ENCODE measurements at places on chromosomes 16 and 17. TPM values are rescaled to one million over a fixed set of nuclear protein-coding genes. Genes with fewer than 3 reads are reported as not detected.
A peak's percentile ranks its signal among the peaks of the same experiment; 100 is the strongest.

DNA sequence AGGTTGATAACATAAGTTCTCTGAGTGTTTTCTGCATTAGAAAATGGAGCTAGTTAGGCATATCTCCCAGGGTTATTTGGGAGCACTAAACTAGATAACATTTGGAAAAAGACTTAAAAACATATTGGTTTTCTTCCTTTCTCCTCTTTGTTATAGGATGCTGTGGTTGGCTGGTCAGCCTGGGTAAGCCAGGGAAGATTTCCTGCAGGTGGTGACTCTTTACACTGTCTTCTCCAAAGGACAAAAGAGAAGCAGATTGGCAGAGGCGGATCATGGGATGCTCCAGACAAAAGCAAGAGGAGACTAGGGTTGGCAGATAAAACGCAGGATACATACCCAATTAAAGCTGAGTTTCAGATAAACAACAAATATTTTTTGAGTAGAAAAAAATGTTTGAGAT lies 6.2 kb upstream of the CRYBA1 start:
- no peak for DNase-seq

DNA sequence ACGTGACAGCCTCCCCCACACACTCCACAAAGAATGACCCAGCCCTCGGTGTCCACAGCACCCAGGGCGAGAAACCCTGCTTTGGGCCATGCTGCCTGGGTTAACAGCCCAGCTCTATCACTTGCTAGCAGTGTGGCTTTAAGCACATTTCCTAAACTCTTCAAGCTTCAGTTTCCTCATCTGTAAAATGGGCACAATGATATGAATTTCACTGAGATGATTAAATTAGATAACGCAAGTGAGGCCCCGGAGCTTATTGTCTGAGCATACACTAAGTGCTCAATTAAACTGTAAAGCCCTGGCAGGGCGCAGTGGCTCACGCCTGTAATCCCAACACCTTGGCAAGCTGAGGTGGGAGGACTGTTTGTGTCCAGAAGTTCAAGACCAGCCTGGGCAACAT lies 79.4 kb downstream of the LITAF start:
- no peak for DNase-seq

GRCh38 chr17:82910041-82910481 lies 70.2 kb upstream of the ZNF750 start:
- DNase-seq = no peak

- no peak for DNase-seq
Observed at GRCh38 chr16:30723725-30724355, 24.4 kb upstream of the PHKG2 start.

DNA sequence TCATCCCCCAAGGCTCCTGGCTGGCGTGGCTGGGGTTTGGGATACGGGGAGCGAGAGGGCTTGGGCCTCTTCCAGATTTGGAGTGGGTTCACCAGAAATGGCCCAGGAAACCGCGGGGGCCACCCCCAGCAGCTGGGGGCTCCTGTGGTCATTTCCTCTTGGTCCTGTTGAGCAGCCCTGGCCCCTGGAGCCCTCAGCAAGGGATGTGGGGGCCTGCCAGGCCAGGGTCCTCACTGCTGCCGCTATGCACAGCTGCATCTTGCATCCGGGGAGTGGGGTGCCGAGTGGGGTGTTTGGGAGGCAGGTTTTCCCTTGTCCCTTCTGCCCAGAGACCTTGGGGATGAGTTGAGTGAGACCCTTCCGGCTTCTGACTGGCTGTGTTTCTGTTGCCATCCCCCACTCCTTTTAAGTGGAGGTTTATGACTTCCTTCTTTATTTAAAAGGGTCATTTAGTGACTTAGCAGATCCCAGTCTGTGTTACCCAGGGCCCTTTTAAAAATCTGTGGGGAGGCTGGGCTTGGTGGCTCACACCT lies 319.8 kb downstream of the SEC14L1 start:
- no peak for DNase-seq

GRCh38 chr16:53545433-53545832 lies 42.4 kb upstream of the AKTIP start:
- no peak for DNase-seq

- no peak for DNase-seq
Observed at GRCh38 chr16:85708338-85708737, 19.6 kb upstream of the GINS2 start.

NUDT21 gene
- 79.3 TPM for total RNA-seq

IST1 gene
- 202 TPM for total RNA-seq

DNA sequence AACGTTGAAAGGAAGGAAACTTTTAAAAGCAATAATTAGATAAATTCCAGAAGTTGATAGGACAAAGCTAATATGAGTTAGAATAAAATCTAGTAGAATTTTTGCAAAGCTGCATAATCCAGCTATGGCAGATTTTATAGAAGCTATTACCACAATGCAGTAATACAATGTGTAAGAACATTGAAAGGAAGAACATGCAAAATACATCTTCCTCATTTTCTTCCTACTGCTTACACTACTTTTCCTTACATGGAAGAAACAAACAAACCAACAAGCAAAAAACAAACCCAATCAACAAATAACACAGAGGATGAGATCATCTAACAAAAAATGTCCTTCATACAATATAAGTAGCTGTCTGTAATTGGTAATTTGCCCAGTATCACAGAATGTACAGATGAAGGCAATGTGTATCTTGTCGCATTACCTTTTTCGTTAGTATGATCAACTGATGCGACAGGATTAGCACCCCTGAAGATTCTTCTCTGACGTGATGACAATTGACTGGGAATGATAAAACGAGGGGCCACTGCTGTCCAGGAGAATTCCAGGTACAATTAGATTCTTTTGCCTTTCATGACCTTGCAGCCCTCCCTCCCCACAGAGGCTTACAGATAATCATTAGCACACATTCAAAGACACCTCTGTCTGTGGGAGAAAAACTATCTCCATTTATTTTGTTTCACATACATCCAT lies 21.2 kb upstream of the LRRC37A start:
- no peak for DNase-seq

STH gene
- not detected for total RNA-seq

GRCh38 chr17:79361873-79362771 lies 248.7 kb downstream of the RBFOX3 start:
- no peak for DNase-seq

GRCh38 chr17:12605222-12605621 lies 60.5 kb upstream of the MYOCD start:
- no peak for DNase-seq

SMYD4 gene
- 15.0 TPM for total RNA-seq

- DNase-seq = peak; percentile 63
Observed at GRCh38 chr17:43020030-43020621, 2.1 kb downstream of the VAT1 start.

GRCh38 chr17:29643817-29644160 lies 21.1 kb upstream of the CORO6 start:
- DNase-seq = no peak

KREMEN2 gene
- total RNA-seq = not detected

GRCh38 chr16:79651363-79651762 lies 50.8 kb upstream of the MAF start:
- peak; percentile 82 for DNase-seq

DNA sequence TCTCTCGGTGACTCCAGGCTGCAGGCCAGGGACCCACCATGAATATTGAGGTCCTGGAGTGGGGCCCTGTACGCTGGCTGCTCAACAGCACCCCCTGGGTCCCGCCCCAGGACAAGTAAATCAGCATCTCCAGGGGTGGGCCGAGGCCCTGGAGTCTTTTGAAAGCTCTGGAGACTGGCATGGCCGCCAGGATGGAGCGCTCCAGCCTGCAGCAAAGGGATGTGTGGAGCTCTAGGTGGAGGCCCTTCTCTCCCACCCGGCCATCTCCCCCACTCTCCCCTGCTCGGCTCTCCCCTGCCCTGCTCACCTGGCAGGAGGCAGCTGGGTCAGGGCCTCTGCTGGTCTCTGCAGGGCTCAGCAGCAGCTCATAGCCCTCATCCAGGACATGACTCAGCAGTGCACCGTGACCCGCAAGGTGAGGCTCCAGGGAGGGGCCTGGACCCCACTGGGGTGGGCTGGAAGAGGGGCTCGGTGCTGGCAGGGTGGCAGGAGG lies 16.6 kb downstream of the SGSH start:
- DNase-seq = no peak

PAFAH1B1 gene
- 176 TPM for total RNA-seq

RAB11FIP4 gene
- total RNA-seq = 0.94 TPM

GRCh38 chr17:5033352-5034015 lies 1.7 kb downstream of the SLC52A1 start:
- no peak for DNase-seq

GRCh38 chr17:7707446-7707845 lies 2.4 kb downstream of the EFNB3 start:
- peak; percentile 47 for DNase-seq

GRCh38 chr17:41535764-41536481 lies 7.8 kb upstream of the KRT19 start:
- peak; percentile 64 for DNase-seq

- DNase-seq = no peak
Observed at GRCh38 chr16:49277766-49278566, 3.7 kb downstream of the CBLN1 start.

ACSM2A gene
- total RNA-seq = not detected

LHX1 gene
- not detected for total RNA-seq

DNA sequence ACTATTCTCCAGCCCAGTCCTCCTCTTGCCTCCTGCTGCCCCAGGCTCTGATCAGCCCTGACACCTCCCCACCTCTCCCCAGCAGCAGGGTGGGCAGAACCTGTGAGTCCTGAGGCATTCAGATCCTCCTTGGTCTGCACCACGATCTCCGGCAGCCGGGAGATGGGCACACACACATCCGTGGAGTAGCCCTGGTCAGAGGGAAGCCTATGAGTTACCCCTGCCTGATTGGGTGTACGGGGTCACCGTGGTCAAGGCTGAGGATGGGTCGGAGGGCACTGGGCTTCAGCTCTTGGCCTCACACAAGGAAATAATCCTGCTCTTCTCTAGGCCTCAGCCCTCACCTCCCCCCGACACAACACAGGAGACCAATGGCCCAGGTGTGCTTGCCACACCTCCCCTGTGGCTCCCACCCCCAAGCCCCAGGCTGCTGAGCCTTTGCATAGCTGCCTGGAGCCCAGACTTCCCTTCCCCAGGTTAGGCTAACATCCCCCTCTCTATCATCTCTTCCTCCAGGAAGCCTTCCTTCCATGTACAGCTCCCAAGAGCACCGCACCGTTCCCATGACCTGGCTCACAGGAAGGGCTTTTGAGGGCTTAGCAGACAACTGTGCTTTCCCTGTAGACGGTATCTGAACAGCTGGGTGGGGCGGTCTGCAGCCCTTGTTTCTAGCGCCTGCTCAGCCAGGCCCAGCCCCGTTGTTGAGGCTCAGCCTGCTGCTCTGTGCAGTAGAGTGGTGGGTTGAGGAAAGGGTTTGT lies 3.7 kb downstream of the LDHD start:
- no peak for DNase-seq

DNA sequence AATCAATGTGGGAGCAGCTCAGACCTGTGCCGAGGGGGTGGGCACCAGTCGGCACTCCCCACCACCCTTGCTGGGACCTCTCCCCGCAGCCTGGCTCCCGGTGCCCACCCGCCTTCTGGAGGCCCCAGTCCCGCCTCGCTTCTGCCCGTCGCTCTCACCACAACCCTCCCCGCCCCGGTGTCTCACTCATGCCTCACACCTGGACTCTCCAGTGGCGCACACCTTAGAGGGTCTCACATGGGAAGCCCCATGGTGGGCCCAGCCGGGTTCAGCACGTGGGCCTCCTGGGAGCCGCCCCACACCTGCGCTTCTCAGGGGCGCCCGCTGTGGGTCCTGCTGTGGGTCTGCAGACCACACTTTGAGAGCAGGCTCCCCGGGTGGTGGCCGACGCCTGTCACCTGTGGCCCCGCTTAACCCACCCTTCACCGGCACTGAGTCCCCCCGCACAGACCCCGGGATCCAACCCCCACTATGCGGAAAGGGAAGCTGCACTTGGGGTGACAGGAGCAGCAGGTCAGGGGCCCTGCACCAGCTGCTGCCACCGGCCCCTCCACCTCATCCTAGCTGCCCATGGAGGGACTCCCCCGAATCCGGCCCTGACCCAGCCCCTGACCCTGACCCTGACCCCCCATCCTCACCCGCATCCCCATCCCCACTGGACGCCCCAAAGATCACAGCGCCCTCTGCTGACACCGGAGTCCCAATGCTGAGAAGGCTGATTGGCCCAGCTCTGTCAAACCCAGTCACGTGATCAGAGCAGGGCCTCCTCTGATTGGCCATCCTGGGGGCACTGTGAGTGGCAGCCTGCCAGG lies 27.4 kb upstream of the SLC38A10 start:
- no peak for DNase-seq

DNA sequence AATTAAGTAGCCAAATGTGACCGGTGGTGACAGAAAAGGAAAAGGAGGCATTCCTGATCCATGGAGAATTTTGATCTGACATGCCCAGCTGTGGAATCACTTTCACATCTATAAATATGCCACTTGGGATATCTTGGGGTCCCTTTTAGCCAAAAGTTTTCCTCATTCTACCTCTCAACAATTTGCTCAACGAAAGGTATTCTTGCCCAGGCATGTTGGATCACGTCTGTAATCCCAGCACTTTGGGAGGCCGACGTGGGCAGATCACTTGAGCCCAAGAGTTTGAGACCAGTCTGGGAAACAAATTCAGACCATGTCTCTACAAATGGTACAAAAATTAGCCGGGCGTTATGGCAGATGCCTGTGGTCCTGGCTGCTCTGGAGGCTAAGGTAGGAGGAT lies 24.3 kb downstream of the LITAF start:
- DNase-seq = peak; percentile 19

- no peak for DNase-seq
Observed at GRCh38 chr17:49063652-49064051, 66.5 kb downstream of the IGF2BP1 start.

CX3CL1 gene
- total RNA-seq = 45.5 TPM

- no peak for DNase-seq
Observed at GRCh38 chr16:8826278-8826879, 28.7 kb downstream of the PMM2 start.

DNA sequence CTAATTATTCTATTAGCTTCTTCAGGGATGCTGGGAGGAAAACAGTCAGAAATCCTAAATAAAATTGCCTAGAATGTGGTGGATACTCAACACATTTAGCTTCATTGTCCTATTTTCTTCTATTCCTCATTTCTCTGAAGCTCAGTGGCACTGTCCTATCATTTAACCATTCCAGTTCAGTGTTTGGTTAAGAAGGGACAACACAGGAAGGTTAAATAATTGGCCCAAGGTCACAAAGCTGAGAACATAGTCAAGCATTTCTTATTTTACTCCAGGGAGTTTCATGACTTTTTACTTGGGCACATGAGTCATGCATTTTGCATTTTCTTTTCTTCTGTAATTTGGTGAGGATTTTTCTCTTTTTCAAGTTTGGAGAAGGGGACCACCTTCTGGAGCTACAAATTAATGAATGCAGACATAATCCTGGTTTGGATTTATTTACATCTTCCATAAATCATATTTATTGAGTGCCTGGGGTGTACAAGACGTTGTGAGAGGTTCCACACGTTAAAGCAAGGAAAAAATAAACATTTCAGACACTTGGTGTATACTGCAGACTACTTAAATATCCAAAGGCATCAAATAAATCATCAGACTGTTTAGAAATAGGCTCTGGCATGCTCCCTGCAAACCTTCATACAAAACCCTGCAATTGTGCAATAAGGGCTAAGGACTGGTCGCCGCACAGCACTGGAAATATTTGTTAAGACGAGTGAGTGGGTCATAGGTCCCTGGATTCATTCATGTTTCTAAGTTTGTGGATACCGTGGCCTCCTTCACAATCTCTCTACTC lies 263.9 kb downstream of the MAF start:
- DNase-seq = no peak

- DNase-seq = no peak
Observed at GRCh38 chr17:55330344-55330933, 65.7 kb downstream of the HLF start.
